ENCODE measurements at places on chromosomes 1 and 21.

- DNase-seq = peak; percentile 62
These were observed 35.2 kb upstream of the MUTYH start for GRCh38 chr1:45375104-45376090.

DNA sequence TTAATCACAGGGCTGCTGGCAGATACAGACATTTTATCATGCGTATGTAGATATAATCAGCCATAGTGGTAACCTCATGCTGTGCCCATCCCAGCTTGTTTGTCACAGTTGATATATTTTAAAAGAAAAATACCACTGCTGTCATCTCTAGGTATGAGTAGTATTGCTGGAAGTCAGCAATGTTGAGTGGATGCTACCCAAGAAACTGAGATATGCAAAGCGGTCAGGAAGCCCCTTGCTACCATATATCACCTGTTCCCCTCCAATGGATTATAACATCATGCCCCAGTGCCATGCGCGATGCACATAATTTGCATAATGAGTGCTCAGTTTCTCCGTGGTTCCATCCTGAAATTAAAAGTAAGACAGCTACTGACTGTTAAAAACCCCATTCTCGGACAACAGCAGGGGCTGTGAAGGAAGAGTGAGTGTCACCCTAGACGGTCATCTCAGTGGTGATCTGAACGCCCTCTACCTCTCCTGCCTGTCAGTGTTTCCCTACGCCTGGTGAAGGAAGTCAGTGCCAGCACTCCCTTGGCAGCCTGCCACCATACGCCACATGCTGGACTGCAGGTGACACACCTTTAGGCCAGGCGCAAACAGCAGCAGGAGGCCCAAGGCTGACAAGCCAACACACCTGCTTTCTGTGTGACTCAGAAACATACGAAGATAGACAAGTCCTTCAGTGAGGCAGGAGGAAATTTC, 2.7 kb downstream of the IL10RB start:
- no peak for DNase-seq

GRCh38 chr1:39128959-39129358, 75.5 kb upstream of the MACF1 start:
- DNase-seq = no peak

GRCh38 chr1:84836145-84836544, 56.9 kb downstream of the LPAR3 start:
- no peak for DNase-seq

DNA sequence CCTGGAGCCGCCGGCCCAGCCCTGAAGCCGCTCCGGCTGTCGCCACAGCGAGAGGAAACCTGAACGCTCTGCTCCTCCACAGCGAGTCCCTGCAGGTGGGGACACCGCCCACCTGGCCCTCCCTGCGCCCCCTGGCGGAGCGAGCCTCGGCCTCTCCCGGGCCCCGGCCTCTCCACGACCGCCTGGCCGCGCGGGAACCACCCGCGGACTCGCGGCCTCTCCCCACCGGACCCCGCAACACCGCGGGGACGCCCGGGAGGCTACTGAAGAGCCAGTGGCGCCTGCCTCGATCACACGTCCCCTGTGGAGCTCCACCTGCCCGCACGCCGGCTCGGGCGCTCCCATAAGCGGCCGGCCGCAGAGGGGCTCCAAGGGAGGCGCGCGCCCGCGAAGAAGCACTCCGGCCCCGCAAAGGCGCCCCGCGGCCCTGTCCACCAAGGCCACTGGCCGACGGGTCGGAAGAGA, 109.6 kb downstream of the KCNN3 start:
- no peak for DNase-seq

GRCh38 chr1:210437781-210438180, 109.1 kb downstream of the HHAT start:
- no peak for DNase-seq

DNA sequence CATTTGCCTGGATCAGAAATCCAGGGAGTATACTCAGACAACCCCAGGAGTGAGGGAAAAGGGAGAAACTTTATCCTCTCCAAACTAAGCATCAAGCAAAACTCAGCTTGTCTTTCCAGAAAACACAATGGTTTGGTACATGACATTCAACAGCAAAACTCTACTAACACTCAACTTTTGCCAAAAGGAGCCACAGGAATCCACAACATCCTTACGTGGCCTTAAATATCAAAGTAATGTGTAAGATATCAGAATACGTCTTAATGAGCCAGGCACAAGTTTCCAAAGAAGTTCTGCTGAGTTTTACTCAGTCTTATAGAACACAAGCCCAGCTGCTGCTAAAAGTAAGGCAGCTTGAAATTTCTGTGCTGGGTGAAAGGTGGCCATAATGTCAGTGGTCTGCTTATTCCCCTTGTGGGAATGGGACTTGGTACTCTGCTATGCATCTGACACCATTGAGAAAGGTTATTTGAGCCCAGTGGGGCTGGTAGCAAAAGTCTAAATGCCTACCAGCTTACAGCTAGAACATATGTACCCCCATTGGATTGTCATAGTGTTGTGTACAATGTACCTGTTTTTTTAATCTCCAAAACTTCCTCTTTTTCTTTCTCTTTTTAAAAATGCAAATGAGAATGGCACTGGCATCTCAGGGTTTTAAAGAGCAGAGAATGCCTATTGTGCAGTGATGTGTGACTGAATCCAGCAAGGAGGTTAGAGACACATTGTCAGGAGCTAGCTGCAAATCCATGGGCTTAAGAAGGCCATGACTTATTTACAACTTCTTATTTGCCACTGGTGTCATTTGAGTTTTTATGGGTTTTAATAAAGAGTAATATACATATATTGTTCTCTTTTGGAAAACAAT, 62.0 kb upstream of the ST6GALNAC3 start:
- peak; percentile 12 for DNase-seq

- peak; percentile 52 for DNase-seq
These were observed 21.1 kb downstream of the C1orf21 start for GRCh38 chr1:184407816-184408510.

GRCh38 chr1:167171286-167171929, 49.3 kb upstream of the POU2F1 start:
- peak; percentile 13 for DNase-seq

DNA sequence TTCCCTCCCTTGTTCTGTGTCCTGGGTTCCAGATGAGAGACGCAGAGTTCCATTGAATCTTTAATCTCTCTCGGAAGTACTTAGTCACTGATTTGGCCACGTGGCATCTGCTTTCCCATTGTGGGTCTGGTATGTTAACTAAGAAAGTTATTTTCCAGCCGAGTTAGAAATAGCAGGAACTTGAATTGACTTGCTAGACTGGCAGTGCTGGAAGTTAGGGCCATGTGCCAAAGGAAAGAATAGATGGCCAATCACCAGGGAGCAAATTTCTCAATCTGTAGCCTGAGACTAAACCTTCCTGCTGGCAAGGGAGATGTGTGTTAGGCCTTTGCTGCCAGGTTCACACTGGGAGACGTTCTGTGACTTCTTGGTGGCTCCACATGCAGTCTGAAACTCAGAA, 24.2 kb upstream of the SLFNL1 start:
- DNase-seq = peak; percentile 93

- DNase-seq = no peak
These were observed 9.2 kb downstream of the MX2 start for GRCh38 chr21:41370840-41371684.

DNA sequence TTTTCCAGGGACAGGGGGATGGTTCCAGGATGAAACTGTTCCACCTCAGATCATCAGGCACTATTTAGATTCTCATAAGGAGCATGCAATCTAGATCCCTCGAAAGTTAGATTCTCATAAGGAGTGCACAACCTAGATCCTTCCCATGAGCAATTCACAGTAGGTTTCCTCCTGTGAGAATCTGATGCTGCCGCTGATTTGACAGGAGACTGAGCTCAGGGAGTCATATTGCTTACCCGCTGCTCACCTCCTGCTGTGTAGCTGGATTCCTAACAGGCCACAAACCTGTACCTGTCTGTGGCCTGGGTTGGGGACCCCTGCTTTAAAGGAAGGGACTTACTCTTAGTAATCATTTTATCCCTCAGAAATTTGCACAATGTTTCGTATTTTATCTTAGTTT, 9.3 kb downstream of the CTH start:
- DNase-seq = no peak

DNA sequence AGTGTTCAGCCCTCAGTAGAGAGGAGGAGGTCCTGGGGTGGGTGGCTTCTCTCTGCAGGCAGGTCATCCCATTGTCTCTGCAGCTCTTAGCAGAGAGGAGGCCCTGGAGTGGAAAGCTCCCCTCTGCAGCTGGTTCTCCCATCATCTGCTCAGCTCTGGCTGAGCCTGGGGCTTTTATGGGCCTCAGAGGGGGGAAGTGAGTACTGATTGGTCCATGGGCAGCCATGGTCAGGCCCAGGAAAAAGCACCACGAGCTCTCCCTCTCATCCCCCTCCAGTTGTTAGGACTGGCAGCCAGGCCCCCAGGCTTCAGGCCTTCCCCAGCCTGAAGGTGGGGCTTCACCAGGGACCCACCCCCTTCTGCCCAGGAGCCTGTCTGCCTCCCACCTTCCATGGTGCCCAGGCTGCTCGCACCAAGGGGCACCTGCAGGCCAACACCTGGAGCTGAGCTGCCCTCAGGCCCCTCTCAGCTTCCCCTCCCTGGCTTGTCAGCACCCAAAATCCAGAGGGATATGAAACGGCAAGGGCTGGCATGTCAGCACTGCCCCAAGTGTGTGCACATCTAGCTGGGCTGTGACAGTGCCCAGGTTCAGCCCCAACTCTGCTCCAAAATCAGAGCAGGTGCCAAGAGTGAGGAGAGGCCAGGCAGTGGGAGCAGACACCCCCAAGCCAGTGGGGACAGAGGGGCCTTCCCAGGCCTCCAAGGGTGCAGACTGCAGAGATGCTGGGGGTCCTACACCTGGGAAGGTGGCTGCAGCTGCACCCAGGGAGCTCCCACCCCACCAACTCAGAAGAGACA, 449.0 kb downstream of the MATN1 start:
- no peak for DNase-seq

- no peak for DNase-seq
These were observed 2.8 kb downstream of the ITPKB start for GRCh38 chr1:226736001-226736907.

DNA sequence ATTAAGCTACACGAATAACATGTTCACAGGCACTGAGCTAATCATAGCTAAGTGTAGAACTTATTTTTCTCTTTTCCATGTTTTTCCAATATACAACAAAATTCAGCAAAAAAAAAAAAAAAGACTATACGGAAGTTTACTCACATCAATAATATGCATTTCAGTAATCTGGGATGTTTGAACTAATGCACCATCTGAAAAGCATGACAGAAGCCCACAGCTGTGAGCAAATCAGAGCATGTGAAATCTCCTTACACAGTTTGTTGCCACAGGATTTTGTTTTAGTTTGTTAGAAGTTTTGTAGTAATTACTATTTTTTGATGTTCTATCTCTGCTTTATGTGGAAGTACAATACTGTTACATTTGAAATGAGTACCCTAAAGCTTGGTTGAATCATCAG, 1051.7 kb downstream of the TTLL7 start:
- DNase-seq = no peak

DNA sequence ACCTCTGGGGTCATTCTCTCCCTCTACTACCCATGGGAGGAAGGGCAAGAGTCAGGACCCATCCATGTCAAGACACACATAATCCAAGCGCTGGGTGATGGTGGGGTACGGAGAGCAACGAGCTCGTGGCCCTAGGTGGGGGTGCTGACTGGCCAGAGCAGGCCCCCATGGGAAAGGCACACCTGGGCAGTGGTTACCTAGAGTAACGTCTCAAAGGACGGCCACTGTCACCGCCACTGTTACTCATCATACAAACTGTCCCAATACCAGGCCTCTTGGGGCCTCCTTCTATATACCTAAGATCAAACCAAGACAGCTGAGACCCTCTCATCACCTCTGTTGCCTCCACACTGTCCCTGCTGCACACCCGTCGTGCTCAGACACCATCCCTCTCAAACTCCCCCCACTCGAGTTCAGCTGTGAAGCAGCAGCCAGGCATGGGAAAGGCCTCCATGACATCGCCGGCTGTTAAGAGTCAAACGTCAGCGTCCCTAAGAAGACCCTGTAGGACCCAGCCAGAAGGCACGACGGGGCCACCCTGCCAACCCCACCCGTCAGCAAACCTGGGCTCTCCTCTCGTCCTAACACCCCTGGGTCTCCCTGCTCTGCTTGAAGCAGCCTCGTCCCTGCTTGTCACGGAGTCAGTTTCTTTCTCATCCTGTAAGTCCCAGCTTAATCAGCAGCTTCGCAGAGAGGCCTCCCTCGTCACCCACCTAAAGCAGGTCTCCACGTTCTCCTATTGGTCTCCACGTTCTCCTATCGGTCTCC, 15.3 kb downstream of the NPHP4 start:
- no peak for DNase-seq

- no peak for DNase-seq
These were observed 1.1 kb downstream of the ARV1 start for GRCh38 chr1:230979952-230980351.

GRCh38 chr1:214216779-214217178, 64.2 kb upstream of the SMYD2 start:
- no peak for DNase-seq

- no peak for DNase-seq
These were observed 58.0 kb upstream of the SGIP1 start for GRCh38 chr1:66475940-66476339.

DNA sequence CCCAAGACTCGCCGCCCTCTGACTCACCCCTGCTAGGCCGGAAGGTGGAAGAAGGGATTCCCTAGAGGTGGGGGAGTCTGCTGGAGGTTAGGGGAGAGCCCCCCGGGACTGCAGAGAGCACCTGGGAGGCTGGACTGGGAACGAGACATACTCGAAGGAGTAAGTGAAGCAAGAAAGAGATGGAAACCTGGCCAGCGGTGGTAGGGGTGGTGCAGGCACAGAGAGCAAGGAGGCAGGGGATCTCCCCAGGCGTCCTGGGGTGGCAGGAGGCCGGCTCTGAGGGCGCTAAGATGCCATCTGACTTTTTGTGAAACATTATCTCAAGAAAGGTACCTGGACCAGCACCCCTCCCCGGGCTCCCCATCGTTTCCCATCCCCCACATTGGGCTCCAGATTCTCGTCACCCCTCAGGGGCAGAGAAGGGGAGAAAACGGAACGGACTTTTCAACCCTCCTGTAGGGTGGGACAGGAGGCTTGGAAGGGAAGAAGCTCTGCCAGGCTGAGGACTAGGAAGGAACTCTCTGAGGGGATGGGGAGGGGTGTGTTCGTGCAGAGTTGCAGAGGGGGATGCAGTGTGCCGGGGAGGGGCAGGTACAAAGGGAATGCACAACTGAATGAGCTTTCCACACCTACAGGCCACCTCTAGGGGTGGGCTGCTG, 708 bp downstream of the CHRNB2 start:
- no peak for DNase-seq
